ENCODE measurements at places on chromosomes 7 and 10.
A peak's percentile ranks its signal among the peaks of the same experiment; 100 is the strongest.

GRCh38 chr10:50968386-50969091 is 83.1 kb upstream of the A1CF start:
- DNase-seq: no peak

- DNase-seq: no peak
Measured at GRCh38 chr7:157397731-157398691, 61.2 kb downstream of the DNAJB6 start.

- no peak for DNase-seq
Measured at GRCh38 chr10:30849231-30850035, 182.2 kb downstream of the ZNF438 start.

- DNase-seq: no peak
Measured at GRCh38 chr10:119803264-119803663, 69.4 kb downstream of the MCMBP start.

- DNase-seq: no peak
Measured at GRCh38 chr10:113565364-113565763, 12.5 kb downstream of the HABP2 start.

GRCh38 chr7:106220307-106220706 is 64.5 kb downstream of the NAMPT start:
- DNase-seq: no peak

DNA sequence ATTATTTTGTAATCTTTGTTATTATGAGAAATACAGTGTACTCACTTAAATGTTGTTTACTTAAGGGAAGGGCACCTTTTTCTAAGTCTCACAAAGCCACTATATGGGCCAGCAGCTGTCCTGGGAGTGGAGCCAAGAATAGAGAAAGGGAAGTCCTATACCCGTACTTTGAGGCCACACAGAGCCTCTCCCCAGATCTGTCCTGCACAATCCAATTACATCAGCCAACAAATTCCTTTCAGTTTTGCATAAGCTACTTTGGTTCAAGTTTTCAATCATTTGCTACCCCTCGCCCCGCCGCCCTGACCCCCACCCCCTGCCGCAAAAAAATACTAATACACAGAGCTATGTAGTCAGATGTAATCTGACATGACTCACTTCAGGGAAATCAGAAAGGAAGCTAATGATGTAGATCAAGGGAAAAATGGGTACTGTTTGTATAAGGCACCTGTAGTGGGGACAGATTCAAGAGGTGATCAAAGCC is 297.4 kb upstream of the NEBL start:
- DNase-seq: no peak

- DNase-seq: no peak
Measured at GRCh38 chr7:50697748-50698147, 84.9 kb downstream of the GRB10 start.

GRCh38 chr7:129617178-129617577 is 5.7 kb downstream of the NRF1 start:
- DNase-seq: no peak

DNA sequence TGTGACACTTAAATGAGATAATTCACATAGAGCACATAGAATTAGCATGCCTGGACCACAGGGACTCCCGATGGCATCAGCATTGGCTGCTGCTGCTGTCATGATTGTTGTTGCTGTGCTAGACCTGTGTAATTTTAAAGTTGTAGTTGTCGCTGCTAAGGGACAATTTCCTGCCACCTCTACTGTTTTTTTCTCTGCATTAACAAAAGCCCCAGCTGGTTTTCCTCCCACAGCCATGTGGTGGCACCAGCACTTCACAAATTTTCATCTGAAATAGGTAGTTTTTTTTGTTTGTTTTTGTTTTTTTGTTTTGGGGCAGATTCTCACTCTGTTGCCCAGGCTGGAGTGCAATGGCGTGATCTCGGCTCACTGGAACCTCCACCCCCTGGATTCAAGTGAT is 25.4 kb upstream of the PRXL2A start:
- DNase-seq: peak; percentile 5

DNA sequence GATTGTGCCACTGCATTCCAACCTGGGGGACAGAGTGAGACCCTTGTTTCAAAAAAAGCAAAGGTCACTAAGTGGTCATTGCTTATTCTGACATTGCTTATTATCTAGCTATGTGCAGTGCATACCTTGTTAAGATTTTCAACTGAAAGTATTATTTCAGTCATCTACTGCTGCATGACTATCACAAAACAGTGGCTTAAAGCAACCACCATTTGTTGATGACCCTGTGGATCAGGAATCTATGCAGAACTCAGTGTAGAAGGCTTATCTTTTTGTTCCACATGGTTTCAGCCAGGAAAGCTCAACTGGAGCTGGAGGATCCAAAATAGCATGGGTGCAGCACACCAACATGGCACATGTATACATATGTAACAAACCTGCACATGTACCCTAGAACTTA is 23.1 kb downstream of the THNSL1 start:
- no peak for DNase-seq

DNA sequence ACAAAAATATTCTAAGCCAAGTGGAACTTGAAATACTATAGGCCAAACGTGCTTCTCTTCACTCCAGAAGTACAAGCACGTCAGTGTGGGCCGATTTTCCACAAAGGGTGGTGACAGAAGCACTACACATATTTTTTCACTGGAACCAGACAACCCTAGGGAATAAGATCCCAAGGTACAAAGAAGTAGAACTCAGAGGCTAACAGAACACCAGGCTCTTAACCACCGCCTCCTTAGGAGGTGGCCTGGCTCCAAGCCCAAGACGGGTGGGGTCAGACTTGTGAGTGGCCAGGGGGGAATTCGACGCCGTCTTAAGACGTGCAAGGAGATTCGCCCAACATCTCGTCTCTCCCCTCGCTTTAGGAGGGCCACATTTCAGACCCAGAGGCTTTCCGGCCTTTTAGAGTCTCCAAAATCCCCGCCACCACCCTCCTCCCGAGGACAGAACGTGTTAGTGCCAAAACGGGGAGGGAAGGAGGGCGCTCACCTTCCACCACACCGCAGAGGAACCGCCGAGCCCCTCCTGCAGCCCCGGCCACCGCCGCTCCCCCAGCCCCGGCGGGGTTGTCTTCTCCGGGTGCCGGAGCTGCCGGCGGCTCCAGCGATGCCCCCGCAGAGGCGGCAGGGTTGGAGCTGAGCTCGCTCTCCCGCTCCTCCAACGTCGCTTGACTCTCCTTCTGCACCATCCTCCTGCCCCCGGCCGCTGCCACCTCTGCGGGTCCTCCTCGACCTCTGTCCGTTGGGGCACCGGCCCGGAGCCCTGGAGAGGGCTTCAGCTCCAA is 716 bp downstream of the OGA start:
- DNase-seq: no peak

DNA sequence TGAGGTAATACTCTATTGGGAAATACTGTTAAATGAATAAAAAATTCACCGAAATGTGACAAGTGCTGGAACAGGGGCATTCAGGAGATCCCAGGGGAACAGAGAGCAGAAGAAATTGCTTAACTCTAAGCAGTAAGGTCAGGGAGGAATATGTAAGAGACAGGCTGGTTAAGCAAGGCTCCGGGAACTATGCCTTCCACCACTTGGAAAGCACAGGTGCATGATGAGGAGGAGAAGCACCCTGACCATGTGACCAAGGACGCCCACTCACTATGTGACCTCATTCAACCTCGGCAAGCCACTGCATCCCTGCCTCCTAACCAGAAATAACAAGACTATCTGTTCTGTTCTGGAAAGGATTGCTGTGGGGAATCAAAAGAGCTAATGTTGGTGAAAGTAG is 218.4 kb downstream of the ELMO1 start:
- DNase-seq: no peak

- DNase-seq: peak; percentile 33
Measured at GRCh38 chr7:26293569-26294308, 2.1 kb downstream of the SNX10 start.

DNA sequence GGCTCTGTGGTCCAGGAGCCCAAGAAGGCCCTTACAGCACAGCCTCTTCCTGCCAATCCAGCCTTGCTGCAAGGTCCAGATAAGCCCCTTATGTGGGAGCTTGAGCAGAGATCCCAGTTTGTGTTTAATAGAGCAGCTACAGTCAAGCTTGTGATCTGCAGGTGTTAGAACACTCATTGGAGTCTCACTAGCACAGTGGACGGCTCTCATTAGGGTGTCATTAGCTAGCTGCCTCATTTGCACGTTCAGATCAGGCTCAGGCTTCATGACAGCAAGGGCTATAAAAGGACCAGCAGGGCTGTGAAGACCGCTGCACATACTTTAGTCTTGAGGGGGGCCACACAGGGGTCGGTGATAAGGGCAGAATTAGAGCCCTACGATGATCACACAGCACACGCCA is 443.2 kb downstream of the RPS24 start:
- DNase-seq: no peak
